ENCODE measurements at places on chromosomes 4 and X.

GRCh38 chr4:184401397-184402171 lies 72.8 kb downstream of the IRF2 start:
- no peak for DNase-seq

- DNase-seq = no peak
These were observed 67.2 kb downstream of the INPP4B start for GRCh38 chr4:142778900-142779299.

- DNase-seq = no peak
These were observed at the start of gene ENPEP for GRCh38 chr4:110475881-110476818. TSS of gene ENPEP (plus strand) at chr4:110476155. CDS start at chr4:110476415, 260 bp downstream.

DNA sequence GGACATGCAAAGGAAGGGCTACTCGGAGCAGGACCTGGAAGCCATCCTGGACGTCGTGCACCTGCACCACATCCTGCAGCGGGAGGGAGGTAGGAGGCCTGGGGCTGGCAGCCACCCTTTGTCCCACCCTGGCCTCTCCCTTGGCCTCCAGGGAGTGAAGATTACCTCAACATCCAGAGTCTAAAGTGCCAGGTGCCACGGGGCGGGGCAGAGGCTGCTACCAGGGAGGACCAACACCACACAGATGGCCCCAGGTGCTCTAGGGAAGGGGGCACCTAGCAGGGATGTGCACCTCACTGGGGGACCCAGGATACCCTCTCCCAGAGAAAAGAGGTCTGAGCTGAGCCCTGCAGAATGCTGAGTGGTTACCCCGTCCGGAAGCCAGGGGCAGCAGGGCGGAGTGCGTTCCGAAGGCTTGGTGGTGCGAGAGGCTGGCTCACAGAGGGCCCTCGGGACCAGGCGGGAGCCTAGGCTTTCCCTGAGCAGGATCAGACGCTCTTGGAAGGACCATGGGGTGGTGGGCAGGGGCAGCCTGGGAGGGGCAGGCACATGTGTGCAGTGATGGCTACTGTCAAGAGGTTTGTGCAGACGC lies 16.1 kb downstream of the ABCD1 start:
- no peak for DNase-seq

DNA sequence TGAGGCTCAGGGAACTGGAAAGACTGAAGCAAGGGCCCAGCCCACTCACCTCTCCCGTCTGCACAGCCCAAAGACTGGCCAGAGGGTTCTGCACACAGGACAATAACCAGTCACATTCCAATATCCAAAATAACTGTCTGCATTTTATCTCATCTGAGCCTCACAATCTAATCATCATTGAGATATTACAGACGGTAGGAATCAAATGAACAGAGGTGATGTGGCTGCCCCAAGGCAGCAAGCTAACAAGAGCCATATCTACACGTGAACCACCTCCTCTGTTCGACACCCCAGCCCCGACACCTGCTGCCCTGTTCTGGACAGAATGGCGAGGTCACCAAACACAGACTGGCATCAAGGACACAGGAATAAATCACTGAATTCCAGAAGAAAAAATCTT lies 60.5 kb downstream of the AFAP1 start:
- DNase-seq = no peak

GRCh38 chrX:38279188-38279587 lies 48.1 kb downstream of the RPGR start:
- DNase-seq = no peak

DNA sequence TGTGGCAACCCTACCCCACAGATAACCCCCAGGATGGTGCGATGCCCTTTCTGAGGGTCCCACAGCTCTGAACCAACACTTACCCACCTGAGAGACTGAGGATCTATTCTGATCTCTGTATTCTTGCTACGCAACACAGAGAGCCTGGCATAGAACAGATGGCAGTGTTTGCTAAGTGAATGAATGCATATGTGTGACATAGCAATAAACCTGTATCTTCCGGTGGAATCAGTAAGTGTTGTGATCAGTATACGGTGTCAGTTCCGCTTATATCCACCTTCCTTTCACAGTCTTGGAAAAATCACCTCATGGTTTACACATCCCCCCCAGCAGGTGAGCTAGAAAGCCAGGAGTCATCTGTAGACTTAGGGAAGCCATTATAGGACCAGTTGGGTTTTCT lies 5.9 kb upstream of the HSD17B10 start:
- DNase-seq = no peak
